Suppressor macrophage (primary cell): ENCODE measurements at places on chromosomes 7 and 10.

GRCh38 chr7:141161550-141162535 is 88.0 kb downstream of the TMEM178B start:
- DNase-seq = no peak

DNA sequence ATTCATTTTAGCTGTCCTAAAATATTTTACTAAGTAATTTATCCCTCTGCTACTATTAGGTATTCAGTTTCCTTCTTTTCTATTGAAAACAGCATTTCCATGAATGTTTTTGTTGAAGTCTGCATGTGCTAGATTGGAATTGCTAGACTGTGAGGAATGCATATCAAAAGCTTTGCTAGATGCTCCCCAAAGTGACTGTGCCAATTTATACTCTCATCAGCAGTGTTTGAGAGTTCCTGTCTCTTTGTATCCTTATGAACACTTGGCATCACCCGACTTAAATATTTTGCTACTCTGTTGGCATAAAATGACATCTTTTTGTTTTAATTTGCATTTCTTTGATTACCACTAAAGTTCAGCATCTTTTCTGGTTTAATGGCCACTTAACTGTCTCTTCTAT is 45.0 kb upstream of the PRR15 start:
- no peak for DNase-seq

DNA sequence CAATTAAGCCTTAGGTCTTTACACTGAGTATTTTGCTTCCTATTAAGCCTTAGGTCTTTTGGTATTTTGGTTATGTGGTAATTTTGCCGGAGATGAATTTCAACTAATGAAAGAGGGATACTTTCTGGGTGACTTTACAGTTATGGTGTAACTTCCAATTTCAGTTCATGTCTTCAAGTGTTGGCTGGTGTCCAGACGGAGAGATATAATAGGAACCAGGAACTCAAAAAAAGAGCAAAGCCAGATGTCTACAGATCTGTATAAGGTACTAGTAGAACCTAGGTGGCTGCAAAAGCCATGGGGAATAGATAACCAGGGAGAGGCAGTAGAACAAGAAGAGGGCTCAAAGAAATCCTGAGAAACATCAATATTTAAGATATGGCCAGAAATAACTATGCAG is 12.3 kb downstream of the ERCC6 start:
- DNase-seq = peak; percentile 38

GRCh38 chr10:79182781-79183467 is 114.2 kb downstream of the ZMIZ1 start:
- DNase-seq = no peak

GRCh38 chr10:94578790-94579189 is 33.2 kb downstream of the HELLS start:
- DNase-seq = no peak

DNA sequence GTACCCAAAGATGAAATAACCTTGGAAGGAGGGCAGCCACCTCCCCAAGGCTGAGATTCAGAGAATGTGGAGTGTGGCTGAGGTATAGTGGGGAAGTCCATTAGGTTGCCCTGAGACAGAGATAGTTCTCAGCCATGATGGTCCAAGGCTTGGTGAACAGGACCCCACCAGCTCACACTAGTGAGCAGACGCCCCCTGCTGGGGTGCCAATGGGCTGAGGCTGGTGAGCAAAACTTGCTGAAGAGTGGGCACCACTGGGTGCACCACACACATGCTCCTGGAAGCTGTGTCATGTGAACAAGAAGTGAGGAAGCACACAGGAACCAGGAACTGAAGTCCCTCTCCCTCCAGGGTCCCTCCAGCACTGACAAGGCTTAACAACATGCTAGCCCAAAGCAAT is 8.9 kb downstream of the FBXL13 start:
- DNase-seq = peak; percentile 51

- peak; percentile 76 for DNase-seq
These were observed 28.4 kb downstream of the TMEM130 start for GRCh38 chr7:98841179-98841997.
